ENCODE measurements at places on chromosomes 5 and 9.

DNA sequence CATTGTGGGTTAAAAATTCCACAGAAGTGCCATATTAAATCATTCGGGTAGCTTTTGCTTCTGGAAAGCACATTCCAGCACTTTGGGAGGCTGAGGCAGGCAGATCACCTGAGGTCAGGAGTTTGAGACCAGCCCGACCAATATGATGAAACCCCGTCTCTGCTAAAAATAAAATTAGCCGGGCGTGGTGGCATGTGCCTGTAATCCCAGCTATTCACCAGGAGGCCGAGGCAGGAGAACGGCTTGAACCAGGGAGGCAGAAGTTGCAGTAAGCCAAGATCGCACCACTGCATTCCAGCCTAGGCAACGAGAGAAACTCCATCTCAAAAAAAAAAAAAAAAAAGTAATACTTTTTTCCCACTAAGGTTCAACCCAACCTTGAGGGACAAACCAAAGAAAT lies 189.8 kb downstream of the TSSK1B start:
- no peak for DNase-seq

GRCh38 chr5:13992795-13993194 lies 48.3 kb upstream of the DNAH5 start:
- DNase-seq: no peak

- peak; percentile 55 for DNase-seq
Measured at GRCh38 chr9:126965541-126966428, 51.2 kb downstream of the RALGPS1 start.

- DNase-seq: peak; percentile 7
Measured at GRCh38 chr9:115694014-115694413, 459.6 kb upstream of the PAPPA start.

DNA sequence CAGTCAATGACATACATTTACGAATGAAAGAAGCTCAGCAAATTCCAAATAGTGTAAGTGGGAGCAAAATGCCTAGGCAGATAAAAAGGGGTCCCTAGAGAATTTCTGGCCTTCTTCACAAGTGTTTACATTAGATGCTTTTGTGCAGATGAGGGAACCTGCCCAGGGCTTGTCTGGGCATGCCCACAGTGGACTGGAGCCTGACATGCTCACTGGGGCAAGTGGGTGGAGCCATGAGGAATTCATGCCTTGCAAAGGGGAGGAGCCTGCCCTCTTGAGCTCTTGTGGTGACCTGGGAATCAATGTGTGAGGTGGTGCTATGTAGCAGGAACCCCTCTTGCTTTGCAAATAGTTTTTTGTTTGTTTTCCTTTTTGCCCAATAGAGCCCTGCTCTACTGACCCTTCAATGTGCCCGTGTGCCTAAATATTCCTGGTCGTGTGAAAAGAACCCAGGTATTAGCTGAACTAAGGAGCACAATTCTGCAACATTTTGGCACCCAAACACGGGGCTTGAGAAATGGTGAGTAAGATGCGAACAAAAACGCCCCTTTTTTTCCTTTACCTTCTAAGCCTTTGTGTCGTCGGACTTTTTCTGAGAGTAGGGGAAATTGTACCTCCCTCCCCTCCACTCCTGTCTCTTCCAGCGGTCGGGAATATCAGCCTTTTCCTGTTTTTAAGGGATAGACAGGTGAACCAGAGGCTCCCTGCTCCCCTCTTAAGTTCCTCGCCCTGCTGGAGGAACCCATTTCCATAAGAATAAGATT lies 433.8 kb upstream of the CDH9 start:
- peak; percentile 11 for DNase-seq

DNA sequence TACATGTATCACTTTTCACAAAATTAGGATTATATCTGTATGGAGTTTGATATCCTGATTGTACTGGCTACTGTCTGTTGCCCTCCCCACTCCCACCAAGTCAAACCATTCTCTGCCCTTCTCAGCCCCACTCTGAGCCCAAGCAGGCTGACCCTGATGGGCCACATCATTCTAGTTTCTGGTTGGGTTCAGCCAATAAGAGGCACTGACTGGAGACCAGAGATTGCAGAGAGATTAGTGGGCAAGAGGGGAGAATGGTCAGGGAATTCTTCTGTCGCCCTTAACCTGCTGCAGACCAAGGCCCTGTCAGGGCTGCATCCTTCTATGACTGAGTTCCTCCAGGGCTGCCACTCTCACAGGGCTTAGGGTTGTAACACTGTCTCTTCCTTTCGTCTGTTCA lies 2.7 kb downstream of the HSPB3 start:
- no peak for DNase-seq

DNA sequence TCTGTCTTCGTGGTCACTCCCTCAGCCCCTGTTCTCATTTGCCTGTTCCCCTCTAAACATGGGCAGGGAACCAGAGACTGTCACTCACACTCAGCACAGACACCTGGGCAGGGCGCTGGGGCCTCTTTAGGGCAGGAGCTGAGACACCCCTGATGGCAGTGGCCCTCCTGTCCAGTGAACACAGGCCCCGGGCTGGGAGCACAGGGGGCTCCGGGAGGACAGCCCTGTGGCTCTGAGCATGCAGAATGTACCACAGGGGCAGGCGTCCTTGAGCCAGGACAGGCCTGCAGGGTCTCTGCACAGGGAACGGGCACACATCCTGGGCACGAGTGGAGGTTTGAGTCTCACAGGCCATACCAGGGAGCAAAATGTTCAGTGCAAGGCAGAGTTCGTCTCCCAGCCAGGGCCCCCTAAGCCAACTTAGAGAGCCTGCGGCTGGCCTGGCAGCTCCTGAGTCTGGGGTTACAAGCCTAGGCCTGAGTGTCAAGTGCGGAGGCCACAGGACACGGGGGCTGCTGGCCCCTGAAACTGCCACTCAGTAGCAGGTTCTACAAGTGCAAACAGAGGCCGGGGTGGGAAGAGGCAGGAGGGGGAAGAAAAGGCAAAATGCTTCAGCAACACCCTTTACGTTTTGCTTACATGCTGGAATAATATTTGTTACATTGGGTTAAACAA lies 55.9 kb upstream of the NKD2 start:
- no peak for DNase-seq

DNA sequence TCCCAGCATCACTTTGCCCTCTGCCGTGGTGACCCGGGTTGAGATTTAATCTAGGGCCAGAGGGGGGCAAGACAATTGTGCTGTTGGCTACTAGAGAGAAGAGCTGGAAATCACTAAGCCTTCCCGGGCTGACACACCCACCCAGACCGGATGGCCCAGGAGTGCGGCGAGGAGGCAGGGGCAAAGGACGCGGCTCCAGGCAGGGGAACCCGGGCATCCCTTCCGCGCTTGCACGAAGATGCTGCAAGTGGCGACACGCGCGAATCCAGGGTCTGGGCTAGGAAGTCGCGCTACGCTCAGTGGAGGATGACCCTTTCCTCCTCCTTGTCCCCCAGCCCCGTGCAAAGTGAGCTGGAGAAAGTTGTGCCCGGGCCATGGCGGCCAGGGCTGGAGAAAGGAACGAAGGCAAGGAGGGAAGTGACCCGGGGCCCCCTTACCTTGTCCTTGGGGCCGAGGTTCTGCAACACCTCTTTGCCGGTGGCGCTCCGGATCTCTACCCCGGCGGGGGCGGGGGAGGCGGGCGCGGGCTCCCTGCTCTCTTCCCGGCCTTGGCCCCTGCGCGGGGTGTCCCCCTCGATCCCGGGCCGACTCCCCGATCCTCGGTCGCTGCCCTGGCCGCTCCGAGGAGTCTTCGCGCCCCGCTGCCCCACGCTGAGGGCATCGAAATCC lies 693 bp downstream of the DPYSL3 start:
- DNase-seq: no peak

DNA sequence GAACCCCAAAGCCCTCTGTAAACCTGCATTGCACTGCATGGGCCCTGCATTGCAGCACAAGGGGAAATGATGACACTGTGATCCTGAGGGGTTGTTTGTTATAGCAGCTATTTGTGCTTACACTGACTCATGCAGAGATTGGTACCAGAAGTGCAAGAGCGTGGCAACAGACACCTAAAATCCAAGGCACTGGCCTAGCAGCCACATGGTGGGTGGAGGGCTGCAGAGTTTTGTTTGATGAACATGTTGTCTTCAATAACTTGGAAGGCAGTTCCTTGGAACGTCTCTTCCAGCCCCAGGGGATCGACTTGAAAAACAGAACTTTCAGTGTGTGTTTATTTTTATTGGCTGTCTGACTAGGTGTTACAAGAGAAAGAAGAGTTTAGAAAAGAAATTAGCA lies 14.5 kb downstream of the FCN2 start:
- DNase-seq: no peak

GRCh38 chr9:109498195-109499092 lies at the start of gene PTPN3:
PTPN3 (minus strand) TSS chr9:109498307; CDS start chr9:109463434, 34,873 bp downstream.
- peak; percentile 41 for DNase-seq

DNA sequence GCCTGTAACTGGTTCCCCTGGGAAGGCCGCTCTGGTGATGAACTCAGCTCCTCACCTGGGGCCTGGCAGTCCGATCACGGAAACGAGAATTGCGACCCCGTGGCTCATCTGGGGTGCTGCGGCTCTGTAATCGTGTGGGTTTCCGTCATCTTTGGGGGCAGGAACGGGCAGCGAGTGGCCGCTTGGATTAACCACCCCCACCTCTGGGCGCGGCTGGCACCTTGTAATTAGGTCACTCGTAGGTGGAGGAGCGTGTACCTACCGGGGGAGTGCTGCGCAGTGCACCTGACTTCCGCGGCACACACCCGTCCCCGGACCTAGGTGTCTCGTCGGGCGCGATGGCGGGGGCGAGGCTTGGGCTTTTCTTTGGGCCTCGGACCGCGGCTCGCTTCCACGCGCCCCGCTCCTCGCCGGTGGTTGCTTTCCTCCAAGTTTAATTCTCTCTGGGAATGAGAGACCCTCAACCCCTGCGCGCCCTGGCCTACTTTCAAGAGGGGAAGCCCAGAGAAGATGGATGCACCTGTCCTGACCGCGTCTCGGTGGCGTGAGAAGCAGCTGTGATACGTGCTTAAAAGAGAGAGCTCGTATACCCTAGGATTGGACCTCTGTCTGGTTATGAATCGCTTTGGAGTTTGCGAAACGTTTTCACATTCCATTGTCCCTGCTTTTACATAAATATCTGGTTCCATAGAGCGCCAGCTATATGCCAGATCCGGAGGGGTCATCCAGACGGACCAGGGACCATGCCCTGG lies 744 bp upstream of the PPP2CA start:
- no peak for DNase-seq

DNA sequence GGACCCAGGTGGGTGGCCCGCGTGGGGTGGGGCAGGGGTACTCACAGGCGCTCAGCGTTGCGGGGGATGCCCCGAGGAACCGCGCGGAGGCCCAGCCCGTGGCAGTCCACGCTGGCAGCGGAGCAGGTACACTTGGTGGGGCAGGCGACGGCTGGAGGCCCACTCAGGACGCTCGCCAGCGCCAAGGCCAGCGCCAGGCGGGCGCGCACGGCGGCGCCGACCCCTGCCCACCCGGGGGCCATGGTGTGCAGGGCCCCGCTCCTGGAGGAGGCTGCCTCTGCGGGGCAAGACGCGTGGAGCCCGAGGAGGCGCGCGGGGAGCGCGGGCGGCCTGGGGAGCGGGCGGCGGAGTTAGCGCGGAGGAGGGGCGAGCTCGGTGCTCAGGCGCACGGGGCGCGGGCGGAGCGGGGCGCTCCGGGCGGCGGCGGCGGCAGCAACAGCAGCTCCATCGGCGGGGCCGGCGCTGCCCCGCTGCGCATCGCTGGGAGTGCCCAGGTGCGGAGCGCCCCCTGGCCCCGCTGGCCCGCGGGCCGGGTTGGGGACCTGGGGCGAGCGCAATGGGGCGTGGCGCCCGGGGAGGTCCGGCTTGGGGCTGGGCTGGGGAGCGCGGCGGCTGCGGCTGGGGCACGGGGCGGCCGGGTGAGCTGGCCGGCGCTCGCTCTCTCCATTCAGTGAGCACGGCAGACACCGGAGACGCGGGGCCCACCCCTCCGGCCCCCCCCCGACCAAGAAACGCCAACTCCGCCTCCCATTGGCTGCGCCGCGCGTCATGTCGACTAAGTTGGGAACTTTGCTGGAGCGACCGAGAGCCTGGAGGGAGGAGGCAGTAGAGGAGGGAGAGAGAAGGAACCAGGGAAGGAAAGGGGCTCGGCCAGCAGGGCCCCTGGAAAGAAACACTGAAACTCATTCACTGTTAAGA lies at the start of gene SLIT3:
Gene SLIT3 (minus strand): TSS at position 672 of the 918 bp plus-strand sequence. CDS start 430 bp downstream, at position 242.
- DNase-seq: peak; percentile 80

- no peak for DNase-seq
Measured at GRCh38 chr9:36082931-36083330, 46.2 kb downstream of the RECK start.

- no peak for DNase-seq
Measured at GRCh38 chr9:89815061-89815902, 210.5 kb downstream of the GADD45G start.

DNA sequence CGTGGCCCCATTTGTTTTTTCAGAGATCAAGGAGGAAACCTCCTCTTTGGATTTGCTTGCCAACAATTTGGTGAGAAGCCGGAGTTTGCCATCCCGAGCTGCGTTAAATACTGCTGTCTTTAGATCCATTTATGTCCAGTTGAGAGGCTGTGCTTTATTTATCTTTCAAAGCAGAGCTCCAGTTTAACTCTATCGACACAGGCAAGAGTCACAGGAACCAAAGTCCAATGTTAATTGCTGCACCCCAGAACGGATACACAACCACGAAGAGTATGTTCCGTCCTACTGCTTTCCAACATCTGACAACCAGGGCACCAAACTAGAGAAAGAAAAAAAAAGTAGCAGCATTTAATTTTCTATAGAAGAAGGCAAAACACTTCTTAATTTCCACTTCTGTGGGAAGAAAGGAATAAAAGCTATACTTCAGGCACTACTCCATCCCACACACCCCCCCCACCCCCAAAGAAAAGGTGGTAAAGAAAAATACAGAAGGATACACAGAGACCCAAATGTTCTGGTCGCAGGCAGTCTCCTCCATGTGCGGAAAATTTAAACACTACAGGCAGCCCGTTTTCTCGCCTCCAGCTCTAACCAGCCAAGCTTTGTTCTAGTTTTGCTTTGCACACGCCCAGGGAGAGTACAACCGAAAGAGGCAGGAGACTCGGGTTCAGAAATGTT lies 1.1 kb downstream of the FEM1C start:
- peak; percentile 58 for DNase-seq

DNA sequence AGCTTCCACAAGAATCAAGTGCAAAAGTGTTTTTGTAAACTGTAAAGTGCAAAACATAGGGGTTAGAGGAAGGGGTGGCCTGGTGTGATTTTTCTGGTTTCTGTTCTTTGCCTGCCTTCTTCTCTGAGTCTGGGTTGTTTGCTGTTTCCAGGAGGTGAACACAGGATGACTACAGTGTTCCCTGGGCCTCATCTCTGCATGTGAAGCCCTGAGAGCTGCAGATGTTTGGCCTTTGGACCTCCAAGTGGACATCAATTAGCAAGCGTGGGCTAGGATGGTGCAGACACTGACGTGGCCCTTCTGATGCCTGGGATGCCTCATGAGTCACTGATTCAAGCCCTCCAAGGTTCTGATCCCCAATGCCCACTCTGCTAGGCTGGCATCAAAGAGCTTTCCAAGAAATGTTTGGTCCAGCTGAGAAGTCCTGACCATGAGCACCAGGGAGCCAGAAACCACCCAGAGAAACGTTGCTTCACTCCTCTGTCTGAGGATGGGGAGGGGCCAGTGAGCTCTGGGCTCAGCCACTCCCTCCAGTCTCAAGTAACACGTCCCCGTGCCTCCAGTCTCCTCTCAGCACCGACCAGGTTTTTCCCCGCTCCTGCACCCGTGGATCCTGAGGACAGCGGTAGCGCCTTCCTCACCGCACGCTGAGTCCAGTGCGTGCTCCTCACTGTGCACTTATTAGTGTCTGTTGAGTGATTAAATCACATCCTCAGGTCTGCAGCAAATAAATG lies 7.6 kb downstream of the IL9 start:
- DNase-seq: no peak

Measured in ACHN (cell line).